Left forelimb (tissue), 1 donor: ENCODE measurements at places on chromosomes 7 and 10.

GRCh38 chr7:52486267-52486666 lies 549.2 kb upstream of the POM121L12 start:
- no peak for DNase-seq

GRCh38 chr10:91634246-91634645 lies 1.4 kb upstream of the PPP1R3C start:
- DNase-seq = no peak

GRCh38 chr7:96116173-96116572 lies 205.7 kb downstream of the SLC25A13 start:
- DNase-seq = no peak

DNA sequence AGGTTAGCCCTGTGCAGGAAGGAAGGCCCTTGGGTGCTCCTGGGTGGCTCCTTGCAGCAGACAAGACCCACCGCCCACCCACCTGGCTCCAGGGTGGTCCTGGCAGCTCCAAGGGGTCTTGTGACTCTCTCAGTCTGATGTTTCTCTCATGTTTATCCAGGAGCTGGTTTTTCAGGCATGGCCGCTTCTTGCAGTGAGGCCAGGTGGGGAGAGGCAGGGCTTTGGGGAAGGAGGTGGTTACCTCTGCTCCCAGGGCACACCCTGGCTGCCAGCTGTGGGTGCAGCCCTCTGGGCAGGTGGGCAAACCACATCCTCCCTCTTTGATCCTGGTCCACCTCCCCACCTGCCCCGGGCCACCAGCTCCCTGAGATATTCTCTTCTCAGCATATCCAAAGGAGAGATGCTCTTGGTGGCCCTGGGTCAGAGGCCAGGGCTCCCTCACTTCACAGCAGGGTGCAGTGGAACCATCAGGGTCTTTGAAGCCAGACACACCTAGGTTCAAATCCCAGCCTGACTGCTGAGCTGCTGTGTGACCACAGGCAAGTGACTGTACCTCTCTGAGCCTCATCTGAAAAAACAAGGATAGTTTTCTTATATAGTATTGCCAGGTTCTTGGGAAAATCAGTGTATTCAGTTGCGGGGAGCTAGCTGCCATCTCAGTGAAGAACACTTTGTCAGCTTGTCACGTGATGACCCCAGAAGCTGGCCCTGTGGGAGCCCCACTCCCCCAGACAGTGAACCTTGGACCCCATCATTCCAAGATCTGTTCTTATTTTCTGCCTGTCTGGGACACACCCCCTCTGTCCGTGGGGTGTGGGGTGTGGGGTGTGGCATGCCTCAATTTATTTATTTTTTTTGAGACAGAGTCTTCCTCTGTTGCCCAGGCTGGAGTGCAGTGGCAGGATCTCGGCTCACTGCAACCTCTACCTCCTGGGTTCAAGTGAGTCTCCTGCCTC lies 11.5 kb downstream of the GTF2IRD1 start:
- DNase-seq = no peak

- DNase-seq = peak; percentile 84
Observed at GRCh38 chr10:21496343-21497176, 28.9 kb downstream of the SKIDA1 start.

GRCh38 chr7:98810153-98810802 lies 59.5 kb downstream of the TMEM130 start:
- peak; percentile 72 for DNase-seq

- DNase-seq = no peak
Observed at GRCh38 chr10:49512121-49512809, 26.7 kb downstream of the ERCC6 start.

- no peak for DNase-seq
Observed at GRCh38 chr10:69359148-69359547, 57.6 kb downstream of the TACR2 start.

GRCh38 chr7:55212176-55212575 lies 153.0 kb upstream of the LANCL2 start:
- DNase-seq = no peak

DNA sequence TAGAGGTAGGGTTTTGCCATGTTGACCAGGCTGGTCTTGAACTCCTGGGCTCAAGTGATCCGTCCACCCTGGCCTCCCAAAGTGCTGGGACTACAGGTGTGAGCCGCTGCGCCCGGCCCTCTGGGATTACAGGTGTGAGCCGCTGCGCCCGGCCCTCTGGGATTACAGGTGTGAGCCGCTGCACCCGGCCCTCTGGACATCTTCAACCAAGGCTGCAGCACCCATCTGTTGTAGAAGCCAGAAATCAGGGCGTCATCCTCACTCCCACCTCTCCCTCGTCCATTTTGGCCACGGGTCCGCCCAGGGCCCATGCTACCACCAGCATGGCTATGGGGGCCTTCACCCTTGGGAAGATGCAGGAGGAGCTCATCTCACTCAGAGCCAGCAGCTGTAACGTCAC lies 38.5 kb upstream of the EBF3 start:
- DNase-seq = no peak

DNA sequence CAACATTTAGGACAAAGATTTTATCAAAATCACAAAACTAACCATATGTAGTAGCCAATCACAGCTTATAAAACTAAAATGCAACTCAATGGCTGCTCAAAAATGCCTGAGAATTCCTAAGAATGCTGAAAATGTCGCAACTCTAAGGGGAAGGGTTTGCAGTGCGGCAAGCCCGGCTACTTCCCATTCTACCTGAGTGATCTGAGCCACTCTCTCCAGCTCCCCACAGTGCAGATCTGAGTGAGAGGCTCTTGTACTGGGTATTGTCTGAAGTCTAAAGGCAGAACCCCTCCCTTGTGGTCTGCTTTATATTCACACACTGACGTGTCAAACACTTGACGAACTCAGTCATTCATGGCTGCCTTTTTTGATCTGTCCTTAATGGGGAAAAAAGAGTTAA lies 28.9 kb downstream of the RAB11FIP2 start:
- no peak for DNase-seq

- no peak for DNase-seq
Observed at GRCh38 chr7:74452748-74453321, 871 bp upstream of the GTF2IRD1 start.

DNA sequence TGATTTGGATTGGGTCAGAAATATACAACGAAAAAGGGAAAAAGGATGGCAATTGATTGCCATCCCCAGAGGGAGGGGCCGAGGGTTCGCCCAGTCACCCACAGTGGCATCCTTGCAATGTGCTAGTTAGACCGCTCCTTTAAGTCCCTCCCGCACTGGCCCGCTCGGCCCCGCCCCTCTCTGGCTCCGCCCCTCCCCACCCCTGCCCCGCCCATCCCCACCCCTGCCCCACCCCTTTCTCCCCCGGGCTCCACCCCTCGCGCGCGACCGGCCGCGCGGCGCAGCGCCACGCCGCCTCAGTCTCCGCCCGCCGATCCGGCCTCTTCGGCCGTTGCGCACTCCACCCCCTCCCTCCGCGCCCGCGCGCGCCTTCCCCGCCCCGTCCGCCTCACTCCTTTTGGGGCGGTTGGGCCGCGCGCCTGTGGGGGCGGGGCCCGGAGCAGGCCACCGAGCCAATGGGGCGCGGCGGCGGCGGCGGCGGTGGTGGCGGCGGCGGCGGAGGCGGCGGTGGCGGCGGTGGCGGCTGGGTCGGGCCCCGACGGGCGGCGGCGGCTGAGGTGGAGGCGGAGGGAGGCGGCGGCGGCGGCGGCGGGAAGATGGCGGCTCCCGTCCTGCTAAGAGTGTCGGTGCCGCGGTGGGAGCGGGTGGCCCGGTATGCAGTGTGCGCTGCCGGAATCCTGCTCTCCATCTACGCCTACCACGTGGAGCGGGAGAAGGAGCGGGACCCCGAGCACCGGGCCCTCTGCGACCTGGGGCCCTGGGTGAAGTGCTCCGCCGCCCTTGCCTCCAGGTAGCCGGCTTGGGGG lies at the start of gene VKORC1L1:
TSS of gene VKORC1L1 (plus strand) at position 299 of the 806 bp plus-strand sequence. CDS start at position 597, 298 bp downstream.
- DNase-seq = peak; percentile 96

GRCh38 chr10:37754538-37755323 lies 102.7 kb downstream of the ZNF248 start:
- no peak for DNase-seq

DNA sequence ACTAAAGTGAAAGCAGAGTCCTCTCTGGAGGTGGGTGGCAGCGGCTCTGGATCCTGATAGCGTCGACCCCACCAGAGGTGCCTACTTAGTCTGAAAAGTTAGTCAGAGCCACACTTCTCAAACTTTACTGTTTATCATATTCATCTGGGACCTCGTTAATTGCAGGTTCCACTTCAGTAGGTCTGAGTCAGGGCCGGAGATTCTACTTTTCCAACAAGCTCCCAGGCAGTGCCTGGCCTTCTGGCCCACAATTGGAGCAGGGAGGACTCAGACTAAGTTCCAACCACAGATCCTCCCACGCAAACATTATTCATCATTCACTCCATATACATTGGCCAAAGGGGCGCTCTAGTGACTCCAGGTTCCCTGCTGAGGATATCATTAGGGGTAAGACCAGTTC lies 78.1 kb downstream of the VSTM4 start:
- DNase-seq = no peak

GRCh38 chr7:45998506-45998905 lies 77.4 kb upstream of the IGFBP3 start:
- DNase-seq = no peak

DNA sequence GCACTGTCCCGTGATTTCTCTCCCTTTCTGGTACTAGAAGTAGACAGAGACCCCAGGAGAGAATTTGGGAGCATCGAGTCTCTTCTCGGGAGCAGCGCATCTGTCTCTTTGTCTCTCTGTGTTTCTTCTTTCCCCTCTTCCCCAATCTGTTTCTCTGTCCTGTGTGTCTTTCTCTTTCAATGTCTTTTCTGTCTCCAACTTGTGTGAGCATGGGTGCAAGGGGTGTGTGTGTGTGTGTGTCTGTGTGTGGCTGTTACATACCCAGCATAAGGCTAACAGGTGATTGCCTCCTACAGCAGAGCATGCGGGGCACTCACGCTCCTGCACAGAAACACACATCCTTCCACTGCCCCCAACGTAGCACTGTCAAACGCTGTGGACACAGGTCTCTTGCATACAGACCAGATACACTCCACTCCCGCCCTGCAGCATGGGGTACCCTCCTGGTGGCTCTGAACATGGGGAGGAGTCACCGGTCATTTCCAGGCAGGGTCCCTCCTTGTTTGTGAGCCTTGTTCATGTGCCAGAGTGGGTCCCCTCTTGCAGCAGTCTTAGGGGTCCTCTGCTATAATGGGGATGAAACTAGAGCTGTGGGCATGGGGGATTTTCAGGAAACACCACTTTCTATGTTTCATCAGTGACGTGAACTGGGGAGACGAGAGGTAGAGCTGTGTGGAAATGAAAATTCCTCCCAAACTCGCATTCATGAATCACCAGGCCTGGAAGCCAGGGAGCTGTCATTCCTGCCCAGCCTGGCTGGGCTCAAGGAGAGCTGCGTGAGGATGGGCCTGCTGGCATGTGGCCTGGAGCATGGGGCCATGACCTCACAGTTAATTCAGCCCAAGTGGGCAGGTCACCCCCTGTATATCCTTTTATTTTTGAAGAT lies 980 bp downstream of the ADAMTS14 start:
- no peak for DNase-seq

DNA sequence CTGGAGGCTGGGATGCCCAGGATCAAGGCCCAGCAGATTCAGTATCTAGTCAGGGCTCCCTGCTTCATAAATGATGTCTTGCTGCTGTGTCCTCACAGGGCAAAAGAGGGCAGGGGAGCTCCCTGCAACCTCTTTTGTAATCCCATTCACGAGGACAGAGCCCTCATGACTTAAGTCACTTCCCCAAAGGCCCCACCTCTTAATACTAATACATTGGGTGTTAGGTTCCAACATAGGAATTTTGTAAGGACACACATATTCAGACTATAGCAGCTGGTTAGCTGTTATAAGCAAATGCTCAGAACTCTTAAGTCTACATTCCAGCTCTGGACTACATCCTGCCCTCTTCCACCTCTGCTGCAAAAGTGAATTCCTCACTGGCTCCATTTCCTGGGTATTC lies 63.0 kb downstream of the VOPP1 start:
- no peak for DNase-seq
